ENCODE measurements at places on chromosomes 4 and X. TPM values are rescaled to one million over a fixed set of nuclear protein-coding genes. Genes with fewer than 3 reads are reported as not detected.

- DNase-seq = no peak
These were observed 90.0 kb downstream of the ELOVL6 start for GRCh38 chr4:110108422-110108821.

KDR gene
- total RNA-seq = 48.9 TPM

GRCh38 chrX:18875256-18875878, 108.5 kb downstream of the PHKA2 start:
- no peak for DNase-seq

DNA sequence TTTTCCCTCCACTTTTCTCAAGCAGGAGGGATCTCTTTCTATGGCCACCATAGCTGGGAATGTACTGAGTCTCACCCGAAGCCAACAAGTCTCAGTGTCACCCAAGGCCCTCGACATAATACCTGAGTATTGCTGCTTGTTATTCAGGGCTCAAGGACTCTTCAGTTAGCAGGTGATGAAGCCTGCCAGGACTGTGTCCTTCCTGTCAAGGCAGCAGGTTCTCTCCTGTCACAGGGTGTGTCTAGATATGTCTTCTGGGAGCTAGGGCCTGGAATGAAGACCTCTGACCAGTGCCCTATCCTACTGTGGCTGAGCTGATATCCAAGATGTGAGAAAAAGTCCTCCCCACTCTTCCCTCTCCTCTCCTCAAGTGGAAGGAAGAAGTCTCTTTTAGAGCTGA, 391.0 kb upstream of the DIPK2B start:
- DNase-seq = no peak

DNA sequence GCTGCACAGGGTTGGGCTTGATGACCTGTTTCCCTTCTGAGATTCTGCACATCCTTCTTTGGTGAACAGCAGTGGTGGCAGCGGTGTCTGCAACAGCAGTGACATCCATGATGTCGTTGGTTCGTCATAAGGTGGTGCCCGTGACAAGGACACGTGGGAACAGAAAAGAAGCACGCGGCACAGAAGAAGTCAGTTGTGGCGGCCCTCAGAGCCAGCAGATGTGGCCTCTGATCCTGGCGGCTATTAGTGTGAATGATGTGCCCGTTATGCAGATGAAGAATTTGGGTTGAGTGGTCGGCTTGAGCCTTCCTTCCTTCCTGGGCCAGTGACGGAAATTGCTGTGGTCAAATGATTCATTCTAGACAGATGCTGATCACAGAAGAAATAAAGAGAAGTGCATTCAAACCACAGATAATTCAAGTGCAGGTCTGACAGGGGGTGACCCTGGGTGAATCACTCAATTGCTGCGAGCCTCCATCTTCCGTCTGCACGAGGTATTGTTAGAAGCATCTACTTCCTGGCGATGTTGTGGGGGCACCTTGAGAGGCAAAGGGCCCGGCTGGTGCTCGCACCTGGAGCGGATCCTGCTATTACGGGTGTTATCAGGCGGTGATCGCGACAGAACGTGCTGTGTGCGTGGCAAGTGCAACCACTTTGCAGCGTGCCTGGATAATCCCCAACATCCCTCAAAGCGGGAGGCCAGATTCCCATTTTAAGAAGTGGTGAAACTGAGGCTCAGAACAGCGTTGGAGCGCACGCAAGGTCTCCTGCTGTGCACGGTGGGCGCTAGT, 215.2 kb upstream of the PSAPL1 start:
- no peak for DNase-seq

DNA sequence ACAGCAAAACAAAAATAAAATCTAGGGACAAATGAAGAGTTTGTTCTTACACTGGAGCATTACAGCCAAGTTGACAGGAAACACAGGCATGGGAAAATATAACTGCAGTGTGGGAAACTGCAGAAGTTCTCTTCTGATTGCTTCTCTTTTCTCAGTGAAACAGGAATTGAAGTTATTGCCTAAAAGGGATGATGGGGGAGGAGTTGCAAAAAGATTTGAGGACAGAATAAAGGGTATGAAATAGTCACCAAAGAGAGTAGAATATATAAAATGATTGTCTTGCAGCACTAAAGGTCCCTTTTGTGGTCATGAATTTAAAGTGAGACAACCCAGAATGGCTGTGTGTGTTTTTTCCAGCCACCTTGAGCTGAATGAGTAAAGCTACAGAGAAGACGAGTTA, 103.7 kb downstream of the JADE1 start:
- peak; percentile 59 for DNase-seq

DNA sequence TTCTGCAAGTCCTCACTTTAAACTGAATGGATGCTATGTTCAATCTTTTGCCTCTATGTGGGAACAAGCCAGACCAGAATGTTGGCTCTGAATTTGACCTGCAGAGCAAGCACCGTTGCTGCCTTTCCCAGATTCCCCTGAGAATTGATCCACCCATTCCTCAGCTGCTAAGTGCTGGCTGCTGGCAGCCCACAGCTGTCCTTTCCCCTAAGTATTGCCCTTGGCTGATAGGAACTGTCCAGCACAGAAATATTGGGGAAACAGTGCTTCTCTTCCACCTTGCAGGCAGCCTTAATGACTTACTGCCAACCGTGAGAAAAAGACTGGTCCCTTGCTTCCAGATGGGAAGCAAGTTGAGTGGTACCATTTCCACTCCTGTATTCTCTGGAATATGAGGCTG, 475.9 kb downstream of the PDHA2 start:
- peak; percentile 23 for DNase-seq

DNA sequence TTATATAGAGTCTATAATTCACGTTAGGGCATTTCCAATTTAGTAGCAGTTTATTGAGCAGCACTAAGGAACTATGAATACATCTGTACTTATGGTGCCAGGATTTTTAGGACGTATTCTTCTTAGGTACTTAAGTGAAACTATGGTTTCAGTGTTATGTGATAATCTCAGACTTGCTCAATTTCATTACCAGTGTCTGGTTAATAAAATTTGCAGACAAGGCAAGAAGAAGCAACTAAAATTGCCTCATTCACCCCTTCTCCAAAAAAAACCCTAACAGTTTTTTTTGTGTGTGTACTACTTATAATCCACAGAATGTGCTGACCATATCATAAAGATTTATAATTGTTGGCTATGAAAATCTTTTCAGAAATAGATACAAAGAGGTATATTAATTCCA, 6.0 kb upstream of the CXCL10 start:
- DNase-seq = no peak

GRCh38 chrX:6184900-6185515, 43.7 kb downstream of the NLGN4X start:
- DNase-seq = peak; percentile 12

DNA sequence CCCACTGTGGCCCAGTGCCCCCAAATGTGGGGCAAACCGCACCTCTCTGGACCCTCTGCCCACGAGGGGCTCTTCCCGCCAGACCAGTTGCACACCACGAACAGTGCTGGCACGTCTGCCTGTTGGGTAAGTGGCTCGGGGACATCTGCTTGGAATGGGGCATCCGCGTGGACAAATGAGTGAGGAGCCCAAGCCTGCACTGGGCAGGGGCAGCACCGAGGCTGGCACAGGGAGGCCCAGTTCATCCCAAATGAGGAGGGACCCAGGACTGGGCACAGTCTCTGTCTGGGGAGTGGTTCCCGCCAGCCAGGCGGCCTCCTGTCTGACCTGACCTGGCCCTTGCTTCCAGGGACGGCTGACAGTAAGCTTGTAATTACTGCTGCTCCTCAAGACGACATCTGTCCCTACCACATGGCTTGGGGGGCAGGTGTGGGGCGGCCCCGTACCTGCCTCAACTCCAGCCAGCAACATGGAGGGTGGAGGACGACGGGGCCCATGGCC, 3.2 kb downstream of the SPON2 start:
- DNase-seq = no peak

TRPC3 gene
- total RNA-seq = 0.93 TPM

- no peak for DNase-seq
These were observed 198.6 kb downstream of the KCNIP4 start for GRCh38 chr4:21749924-21750323.

- no peak for DNase-seq
These were observed 180.0 kb downstream of the DHRSX start for GRCh38 chrX:2320580-2321327.

DNA sequence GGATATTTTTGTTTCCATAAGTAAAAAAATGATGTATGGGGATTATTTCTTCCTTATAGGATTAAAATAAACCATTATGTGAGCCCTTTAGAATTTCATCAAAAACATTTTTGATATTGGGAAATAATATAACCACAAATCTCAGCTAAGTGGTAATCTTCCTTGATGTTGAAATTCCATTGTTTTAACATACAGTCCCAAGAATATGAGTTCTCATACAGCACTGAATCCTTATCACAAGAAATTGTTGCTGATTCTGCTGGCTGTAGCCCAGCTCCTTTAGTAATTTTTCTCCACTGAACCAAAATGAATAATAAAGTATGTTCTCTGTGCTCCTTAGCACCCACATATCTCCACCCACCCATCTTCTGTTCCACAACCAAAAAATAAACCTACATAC, 41.9 kb upstream of the FAM47B start:
- DNase-seq = no peak

TNIP3 gene
- total RNA-seq = 0.04 TPM

GRCh38 chrX:24426921-24427746, 38.0 kb upstream of the PDK3 start:
- peak; percentile 81 for DNase-seq

- no peak for DNase-seq
These were observed 74.4 kb upstream of the NAP1L2 start for GRCh38 chrX:73289039-73289438.

GRCh38 chrX:70139736-70140135, 6.5 kb downstream of the IGBP1 start:
- no peak for DNase-seq

DNA sequence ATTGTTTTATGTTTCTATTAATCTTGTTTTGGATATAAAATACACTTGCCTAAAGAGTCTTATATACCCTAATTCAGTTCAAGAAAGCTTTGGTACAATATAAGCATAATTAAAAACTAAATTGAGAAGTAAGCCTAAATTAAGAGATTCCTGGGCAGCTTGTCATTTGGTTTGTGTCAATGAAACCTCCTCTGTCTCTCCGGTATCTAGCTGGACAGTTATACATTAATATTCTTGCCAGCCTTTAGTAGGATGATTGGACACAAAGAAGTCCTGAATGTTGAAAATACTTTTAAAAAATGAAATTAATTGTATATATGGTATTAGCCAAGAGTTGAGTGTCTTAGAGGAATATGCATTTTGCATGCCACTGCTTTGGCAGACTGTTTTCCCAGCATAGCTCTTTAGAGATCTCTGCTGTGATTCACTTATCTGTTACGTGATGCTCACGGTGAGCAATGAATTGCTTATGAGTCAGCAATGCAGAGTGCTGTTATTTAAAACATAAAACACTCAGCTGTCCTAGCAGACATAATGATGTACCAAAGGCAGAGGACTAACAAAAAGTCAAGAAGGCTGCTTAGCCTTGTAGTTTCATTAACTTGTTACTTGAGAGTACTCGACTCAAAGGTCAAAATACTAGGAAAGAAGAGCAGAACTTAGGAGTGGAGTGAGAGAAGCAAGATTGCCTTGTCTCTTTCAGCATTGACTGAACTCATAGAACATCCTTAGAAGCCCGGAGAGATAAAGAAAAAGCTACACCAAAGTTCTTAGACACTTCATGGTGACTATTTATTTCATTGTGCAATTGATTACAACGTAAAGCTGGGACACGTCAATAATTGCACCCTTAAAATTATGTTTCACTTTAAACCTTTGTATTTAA, 1296.1 kb upstream of the PCDH7 start:
- no peak for DNase-seq

DNA sequence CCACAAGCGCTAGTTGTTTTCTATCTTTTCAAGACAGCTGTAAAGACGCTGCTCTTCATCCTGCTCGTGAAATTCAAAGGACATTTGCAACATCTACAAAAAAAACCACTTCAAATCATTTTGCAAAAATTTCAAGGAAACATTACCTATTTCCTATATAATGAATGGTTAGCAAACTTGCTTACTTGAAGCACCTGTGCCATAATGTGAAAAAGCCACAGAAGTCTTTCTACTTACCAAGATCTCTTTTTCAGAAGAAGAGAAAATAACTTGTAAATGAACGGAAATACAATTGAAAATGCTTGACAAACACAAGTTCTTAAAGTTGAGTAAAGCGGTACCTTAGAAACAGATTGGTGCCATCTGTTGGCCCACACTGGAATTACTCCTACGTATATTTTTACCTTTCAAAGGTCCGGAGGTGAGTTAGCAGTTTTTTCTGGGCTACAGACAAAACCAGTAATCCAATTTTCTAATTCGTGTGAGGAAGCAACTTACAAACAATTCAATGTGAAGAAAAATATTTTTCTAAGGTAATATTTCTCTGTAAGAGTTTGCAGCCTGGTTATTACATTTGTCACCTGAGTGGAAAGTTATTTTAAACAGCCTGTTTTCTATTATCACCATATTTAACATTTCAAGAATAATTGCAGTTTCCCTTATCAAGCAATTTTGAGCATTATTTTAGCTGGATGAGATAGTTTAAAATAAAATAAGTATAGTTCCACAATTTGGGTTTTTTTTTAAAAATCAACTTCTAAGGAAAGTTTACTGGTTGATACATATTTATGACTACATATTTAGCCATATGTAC, at the start of gene TLR6:
TLR6 (minus strand) TSS at position 294 of the 814 bp plus-strand sequence. CDS start 27,344 bp downstream, outside the sequence.
- DNase-seq = peak; percentile 50
